ENCODE measurements at places on chromosomes 1 and 21.

- no peak for DNase-seq
Measured at GRCh38 chr1:228190778-228191177, 17.1 kb upstream of the OBSCN start.

DNA sequence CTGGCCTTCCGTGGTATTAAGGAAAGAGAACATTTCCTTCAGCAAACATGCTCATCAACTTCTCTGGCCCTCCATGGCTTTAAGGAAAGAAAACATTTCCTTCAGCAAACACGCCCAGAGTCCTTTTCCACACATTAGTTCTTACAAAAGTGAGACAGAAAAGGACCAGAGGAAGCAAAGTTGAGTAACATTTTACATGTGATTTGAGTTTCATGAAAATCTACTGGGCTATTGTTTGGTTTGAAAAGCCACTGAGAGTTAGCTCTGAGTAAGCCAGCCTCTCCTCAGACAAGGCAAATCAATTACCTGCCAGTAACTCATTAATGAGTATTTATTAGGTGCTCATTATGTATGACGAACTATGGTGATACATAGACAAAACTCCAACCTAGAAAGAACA is 78.0 kb downstream of the NID1 start:
- no peak for DNase-seq

DNA sequence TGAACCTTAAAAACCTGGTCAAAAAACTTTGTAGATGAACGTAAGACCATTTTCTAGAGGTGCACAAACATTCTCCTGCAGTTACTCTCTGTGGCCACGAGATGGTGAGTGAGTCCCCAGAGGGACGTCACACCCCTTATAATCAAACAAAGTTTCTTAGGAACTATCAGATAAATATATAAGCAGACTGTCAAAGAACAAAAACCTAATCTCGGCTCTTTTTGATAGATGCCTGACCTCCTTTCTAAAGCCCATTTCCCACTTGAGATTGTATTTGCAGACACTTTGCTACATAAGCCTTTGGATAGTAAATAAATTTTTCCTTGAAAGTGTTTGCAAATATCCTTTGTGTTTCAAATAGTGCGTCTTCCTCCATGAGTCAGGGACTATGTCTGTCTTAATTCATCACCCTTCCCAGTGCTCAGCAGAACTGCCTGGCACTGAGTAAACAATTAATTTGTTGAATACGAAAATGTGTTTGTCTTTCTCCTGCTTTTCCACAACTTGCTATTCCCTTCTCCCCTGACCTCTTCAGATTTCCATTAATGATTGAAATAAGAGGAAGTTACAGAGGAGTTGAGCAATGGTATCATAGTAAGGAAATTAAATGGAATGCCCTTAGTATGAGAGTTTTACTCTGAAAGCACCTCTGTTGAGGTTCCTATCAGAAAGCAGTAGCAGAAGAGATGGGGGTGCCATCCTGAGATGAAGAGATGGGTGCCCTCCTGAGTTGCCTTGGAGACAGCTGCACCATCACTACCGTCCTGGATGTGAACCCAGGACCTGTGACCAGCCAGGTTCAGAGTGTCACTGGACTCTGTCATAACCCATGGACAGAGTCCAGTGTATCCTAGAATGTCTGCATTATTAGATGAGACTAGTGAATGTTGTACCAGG is 57.8 kb upstream of the RAVER2 start:
- DNase-seq, result no peak

DNA sequence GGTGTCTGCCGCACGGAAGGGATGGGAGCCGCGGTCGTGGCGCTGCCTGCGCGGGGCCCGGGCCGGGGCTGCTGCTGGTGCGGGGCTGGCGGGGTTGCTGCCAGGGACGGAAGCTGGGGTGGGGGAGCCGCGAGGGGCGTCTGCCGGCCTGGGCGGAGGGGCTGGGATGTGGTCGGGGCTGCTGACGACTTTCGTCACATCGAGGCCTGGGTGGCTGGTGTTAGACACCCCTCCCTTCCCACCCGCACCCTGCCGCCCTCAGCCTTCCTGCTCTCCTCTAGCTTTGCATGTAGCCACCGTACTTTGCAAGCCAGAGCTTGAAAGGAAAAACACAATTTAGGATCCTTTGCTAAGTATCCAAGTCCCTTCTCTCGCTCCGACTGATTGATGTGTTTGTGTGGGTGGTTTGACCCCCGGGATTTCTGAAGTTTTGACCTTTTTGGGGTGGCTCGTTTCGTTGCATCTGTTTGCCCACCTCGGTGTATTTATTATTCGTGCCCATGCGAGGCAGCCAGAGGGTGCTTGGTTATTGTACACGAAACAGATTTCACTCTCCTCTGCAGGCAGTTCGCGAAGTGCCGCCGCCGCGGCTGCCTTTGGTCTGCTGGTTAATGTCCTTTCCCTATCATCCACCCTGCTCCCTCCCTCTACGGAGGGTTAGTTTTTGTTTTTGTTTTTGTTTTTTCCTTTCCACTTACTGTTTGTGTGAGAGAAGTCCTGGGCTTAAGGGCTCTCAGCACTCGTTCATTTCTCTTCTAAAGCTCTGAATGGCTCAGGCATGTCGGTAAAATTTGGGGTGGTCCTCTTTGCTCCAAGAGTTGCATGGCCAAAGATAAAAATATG is 868 bp downstream of the C1orf21 start:
- peak; percentile 28 for DNase-seq

GRCh38 chr1:28895896-28896608 is 18.3 kb upstream of the EPB41 start:
- DNase-seq, result no peak

DNA sequence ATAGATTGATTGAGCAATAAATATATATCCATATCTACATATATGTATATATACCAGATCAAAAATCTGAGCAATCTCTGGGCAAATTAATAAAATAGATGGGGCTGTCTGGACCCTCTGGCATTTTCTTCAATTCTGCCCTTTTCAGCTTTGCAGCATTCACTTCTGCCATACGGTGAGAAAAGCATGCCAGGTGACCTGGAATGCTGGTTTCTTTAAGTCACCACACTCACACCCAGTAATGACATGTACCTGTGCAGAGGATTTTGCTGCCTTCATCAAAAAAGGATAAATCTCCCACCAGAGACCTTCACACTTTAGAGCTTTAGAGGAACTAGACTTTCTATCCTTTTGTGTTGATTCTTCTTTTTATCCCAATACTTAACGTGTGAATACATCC is 223.2 kb upstream of the NFIA start:
- no peak for DNase-seq

GRCh38 chr1:238652346-238652968 is 733.9 kb upstream of the CHRM3 start:
- no peak for DNase-seq
